Fibroblast of upper back skin (primary cell): ENCODE measurements at places on chromosomes 12 and 14.

DNA sequence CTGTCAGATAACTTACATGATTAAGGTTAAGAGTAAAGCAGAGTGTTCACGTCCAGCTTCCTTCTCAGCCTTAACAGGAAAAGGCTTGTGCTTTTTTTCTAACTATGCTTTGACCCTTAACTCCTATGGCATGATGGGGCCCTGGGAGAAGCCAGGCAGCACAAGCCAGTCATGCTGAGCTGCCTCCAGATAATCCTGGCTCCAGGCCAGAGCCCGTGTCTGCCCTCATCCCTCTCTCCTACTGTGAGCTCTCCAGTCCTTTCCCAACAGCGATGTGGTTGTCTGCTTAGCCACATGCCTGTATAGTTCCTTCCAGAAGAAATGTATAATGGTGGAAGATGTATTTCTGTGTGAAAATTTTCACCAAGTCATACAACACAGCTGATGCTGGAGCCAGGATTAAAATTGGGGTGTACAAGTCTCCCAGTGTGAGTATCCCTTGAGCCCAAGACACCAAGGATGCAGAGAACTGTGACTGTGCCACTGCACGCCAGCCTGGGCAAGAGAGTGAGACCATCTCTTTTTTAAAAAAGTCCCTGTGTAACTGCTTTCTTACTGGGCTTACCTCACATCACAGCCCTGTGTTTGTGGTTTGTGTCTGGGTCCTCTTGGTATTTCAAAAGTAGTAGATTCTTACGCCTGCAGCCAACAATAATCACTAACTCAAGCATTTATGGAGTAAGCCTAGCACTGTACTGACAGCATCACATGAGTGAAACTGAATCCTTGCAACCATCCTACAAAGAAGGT is 7.9 kb upstream of the ITFG2 start:
- peak; percentile 61 for DNase-seq

DNA sequence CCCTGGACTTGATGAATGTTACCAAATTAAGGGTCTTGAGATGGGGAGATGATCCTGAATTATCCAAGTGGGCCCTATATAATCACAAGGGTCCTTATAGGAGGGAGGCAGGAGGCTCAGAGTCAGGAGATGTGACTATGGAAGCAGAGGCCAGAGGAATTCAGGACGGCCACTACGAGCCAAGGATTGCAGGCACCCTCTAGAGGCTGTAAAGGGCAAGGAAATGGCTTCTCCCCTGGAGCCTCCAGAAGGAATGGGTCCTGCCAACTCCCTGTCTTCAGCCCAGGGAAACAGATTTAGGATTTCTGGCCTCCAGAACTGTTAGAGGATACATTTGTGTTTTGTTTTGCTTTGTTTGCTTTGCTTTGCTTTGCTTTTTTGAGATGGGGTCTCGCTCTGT is 8.8 kb downstream of the BDKRB1 start:
- peak; percentile 53 for DNase-seq

DNA sequence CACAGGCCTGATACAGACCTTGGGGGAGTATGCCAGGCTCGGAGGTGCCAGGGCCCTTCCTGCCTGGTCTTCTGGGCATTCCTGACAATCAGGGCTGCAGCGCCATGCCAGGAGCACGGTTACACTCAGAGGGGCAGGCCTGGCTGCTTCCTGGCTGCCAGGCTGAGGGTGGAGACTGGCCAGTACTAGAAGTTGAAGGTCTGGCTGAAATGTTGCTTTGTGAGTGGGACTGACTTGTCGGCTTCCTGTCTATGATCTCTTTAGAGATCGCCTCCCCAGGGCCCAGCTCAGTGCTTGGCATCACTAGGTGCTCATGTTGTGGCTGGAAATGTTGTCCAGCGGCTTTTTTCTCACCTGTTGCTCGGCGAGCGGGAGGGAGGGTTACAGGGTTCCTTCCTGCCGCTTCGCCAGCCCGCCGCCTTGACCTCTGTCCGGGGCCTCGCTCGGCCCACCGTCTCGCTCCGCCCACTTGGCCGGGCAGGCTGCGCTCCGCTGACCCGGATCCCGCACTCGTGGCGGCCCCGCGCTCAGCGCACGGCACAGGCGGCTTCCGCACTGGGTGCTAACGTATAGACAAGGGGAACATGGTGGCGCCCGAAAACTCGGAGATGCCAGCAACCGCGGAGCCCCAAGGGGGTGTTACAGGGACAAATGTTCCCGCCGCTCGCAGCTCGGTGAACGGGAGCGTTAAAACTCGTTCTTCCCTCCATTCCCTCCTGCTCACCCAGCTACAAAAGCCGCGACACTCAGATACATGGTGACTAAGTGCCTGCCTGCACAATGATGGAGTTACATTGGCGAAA is 32.6 kb downstream of the PAPLN start:
- peak; percentile 7 for DNase-seq

GRCh38 chr14:56666294-56666693 is 86.7 kb downstream of the TMEM260 start:
- no peak for DNase-seq

DNA sequence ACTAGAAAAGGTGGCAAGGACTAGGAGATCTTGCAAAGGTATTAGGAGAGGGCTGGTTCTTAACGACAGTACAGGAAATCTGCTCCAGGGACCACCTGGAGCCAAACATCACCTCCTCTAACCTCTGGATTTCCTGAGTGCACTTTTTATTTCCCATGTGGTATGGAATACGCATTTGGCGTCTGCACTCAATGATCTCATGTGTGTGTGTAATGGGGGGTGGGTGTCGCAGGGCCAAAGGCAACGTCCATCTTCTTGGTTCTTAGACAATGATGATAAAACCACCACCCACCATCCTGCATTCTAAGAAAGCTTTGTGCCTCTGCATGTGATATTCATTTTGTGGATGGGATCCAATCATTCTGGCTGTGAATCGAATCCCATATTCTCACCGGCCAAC is 68.8 kb downstream of the CLMN start:
- peak; percentile 38 for DNase-seq

GRCh38 chr12:54935235-54935951 is 49.2 kb downstream of the TESPA1 start:
- DNase-seq: peak; percentile 81

DNA sequence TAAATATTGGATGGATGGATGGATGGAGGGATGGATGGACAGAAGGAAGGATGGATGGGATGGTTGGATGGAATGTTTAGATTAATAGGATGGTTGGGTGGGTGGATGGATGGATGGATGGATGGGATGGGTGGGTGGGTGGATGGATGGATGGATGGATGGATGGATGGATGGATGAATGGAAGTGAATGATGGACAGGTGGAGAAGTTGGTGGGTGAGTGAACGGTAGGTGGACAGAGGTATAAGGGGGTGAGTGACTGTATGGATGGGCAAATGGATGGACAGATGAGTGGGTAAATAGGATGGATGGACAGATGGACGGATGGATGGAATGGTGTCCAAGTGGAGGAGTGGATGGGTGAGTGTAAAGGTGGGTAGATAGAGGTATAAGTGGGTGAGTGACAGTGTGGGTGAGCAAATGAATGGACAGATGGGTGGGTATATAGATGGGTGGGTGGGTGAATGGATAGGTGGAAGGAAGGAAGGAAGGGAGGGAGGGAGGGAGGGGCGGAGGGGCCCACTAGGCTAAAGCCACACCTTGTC is 41.9 kb downstream of the HRK start:
- no peak for DNase-seq

DNA sequence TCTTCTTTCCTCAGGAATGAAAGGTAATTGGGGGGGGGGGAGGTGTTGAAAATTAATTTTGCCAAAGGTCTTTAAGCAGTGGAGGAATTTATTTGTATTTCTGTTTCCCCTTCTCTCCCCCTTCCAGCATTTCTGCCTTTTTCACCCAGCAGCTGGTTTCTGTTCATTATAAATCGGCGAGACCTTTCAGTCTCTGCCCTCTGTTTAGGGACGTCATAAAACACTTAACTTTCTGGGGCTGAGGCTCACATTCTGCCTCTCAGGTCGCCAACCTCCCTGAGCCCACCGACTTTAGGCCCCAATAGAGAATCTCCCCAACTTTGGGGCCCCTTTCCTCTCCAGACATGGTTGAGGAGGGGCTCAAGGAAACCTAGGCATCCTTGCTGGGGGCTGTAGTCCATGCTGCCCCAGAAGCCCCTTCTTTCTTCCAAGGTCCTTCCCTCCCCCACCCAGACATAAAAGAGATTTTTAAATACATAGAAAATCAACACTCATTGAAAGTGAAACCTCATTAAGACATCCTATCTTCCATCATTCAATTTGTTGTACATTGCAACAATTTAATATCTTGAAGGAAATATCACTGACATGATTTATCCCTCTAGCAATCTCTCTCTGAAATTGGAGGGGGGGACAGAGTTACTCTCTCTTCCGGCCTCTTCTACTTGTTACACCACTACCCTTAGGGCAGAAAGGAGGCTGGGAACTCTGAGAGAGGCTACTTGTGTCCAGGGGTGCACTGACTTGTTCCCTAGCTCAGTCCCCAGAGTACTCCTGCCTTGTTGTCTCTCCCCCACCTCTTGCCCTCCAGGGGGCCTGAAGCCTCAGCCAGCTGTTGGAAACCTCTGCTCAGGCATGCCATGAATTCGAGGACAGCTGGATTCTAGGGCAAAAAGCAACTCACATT is 2.5 kb upstream of the HOXC6 start:
- DNase-seq: peak; percentile 67

DNA sequence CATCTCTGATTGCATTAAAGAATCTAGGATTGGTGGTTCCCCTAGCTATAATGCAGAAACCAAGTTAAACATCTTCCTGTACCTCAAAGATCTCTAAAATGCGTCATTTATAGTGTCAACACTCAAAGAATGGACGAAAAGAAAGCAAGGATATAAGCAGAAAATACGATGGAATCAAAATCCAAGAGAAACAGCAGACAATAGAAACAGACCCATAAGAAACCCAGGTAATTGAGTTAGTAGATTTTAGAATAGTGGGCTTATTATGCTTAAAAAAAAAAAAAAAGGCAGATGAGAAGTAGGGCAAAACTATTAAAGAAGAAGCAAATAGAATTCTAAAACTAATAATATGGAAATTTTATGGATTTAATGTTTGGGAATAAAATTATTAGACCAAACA is 44.4 kb downstream of the USP15 start:
- no peak for DNase-seq

DNA sequence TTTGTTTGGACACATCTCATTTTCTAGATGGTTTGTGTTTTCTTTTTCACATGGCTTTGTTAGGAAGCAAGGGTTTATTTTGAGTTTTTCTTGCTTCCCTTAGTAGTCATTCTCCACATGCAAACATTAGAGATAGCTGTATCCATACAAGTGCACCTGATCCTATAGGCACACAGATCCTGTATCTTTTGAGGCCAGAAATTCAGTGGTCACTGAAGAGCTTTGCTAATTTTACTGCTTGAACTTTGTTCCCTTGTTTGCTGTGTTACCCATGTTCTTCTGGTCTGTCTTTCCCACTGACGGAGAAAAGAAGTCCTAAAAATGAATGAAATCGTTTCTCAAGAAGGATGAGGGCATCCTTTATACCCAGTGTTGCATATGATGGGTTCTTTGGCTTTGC is 14.7 kb downstream of the HMGA2 start:
- DNase-seq: no peak

- no peak for DNase-seq
These were observed 28.6 kb downstream of the TULP3 start for GRCh38 chr12:2919249-2919648.

GRCh38 chr12:126404293-126404881 is 1339.2 kb downstream of the AACS start:
- DNase-seq: no peak

DNA sequence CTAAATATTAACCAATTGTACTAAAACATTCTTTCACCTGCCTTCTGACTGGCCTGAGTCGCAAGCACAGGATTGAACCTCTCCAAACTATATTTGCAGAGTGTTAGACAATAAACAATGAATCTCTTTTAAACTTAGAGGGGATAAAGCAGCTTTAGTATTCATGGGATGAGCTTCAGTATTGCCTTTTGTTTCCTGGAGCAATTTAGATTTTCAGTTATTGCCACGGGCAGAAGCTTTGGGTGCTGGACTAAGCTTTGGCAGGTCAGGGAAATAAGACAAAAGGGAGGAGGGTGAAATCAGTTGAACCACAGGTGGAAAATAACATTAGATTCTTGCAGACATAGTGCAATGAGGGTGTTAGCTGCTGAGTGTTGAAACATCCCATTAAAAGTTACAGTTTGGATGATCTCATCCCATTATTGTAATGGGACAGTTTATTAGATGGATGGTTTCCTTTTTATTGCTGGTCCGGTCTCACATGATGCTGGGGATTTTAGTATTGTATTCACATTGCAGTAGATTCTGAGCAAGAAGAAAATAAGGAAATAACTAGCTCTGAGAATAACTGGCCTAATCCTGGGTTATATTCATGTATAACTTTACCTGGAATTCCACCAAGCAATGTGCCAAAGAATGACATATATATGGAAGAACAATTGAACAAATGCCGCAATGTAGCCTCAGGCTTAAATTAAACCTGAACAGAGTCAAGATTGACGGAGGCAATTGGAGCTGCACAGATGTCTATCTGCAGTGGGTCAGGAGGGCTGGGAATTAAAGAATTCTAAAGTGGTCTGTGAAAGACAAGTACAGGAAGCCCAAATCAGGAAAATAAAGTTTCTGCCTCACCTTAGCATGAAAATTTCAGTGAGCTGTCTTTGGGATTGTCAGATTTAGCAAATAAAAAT is 1092.8 kb upstream of the SEL1L start:
- no peak for DNase-seq

- peak; percentile 23 for DNase-seq
These were observed at the start of gene ADSS1 for GRCh38 chr14:104723651-104724406. Gene ADSS1 (plus strand): TSS chr14:104724229. CDS start chr14:104724271, 42 bp downstream.

- DNase-seq: peak; percentile 2
These were observed 52.0 kb downstream of the NOC4L start for GRCh38 chr12:132196038-132196872.

DNA sequence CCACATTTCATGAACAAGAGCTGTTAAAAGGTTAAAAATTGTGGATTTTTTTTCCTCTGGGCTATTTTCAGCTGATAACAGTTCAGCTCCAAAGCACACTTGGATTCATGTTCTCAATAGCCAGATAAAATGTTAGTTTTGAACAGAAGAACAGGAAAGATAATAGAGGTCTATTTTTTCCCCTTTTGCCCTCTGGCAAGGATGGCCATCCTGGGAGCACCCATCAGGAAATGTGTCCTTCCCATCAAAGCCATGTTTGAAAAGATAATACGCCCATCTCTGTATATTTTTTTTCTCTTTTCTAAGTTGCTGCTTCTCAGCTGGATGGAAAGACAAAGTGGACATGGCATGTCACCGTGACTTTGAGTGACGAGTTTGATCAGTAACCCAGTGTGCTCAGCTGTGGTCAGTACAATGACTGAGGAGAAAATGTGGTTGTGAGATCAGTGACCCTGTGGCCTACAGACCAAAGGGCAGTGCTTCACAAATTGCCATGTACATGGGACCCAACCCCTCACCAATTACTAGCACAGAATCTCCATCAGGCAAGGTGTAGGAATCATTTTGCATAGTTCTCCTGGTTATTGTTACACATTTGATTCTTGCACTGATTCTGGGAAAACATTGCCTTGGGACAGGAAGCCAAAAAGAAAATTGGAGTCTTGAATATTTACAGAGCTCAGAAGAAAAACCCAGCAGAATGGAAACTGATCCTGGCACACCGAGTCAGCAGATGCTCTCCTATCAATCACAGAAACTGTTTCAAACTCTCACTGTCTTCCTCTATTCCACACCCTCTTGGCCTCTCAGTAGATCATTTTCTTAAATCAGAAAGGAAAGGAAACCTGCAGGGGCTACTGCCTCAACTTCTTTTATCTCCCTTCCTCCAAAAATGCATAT is 64.3 kb downstream of the ANO6 start:
- DNase-seq: no peak
